Uterus (tissue), 4 donors: ENCODE measurements at places on chromosomes 11 and 22.

DNA sequence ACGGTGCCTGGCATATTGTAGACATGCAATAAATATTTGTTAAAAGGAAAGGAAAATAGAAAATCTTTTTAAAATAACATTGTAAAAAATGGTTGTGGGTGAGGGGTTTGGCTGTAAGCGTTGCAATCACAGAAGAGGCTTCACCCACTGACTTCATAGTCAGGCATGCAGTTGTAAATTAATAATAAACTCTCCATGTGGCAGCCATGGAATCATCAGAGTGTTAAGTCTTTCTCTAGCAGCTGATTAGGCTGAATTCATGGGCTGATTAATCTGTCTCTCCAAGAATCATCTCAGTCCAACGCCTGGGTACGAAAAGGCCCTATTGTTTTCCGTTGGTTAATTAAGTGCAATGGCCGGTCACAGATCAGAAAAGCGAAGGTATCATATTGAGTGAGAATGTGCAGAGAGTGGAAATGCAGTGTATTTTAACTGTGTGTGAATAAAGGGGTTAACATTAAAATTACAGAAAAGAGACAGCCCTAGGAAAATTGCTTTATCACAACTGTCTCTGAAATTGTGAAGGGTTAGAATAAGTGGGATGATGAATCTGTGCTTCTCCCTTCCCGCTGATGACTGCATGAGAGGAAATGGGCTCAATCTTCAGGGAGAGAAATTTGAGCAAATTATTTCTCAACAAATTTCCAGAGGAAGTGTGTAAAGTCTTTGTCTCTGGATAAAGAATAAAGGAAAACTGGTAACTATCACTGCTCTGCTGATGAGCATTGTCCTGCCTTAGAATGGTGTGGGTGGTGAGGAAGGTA, 269.0 kb downstream of the FAM76B start:
- no peak overlapping the region for H3K4me3 ChIP-seq
- H3K4me1 ChIP-seq, result no peaks in the 10 kb centered on the region
- H3K27ac ChIP-seq, result no peak overlapping the region

GRCh38 chr11:61911701-61912529, 5.5 kb downstream of the RAB3IL1 start:
- H3K27me3 ChIP-seq, result no peaks in the 10 kb centered on the region
- H3K4me3 ChIP-seq, result no peak overlapping the region
- no peaks in the 10 kb centered on the region for H3K36me3 ChIP-seq

DNA sequence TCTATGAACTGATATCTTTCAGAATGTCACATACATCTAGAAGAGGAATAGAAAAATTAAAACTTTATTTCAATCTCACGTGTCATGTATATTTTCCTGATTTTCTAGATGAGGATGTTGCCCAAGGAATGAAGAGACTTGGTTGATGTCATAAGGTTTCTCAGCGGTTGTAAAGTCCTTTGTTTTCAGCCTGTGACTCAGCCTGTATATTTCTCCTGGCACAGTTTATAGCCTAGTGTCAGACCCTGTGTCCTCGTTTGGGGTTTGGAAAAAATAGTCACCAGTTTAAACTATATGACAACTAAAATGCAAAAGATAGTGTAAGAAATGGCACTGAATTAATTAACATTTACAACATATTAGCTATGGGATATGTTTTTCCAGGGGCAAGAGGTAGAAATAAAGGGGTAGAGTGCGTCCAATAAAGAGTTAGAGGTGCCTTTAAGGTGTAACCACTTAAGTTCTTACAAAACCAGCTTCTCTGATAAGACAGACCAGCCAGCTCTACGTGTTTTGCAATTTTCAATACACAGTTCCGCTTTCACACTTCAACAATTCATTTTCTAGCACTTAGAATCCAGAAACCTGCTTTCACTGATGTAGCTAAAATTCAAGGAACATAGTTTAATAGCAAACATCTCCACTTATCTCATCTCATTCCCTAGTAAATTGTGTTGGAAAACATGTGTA, 1432.6 kb upstream of the TENM4 start:
- H3K4me3 ChIP-seq, result no peak overlapping the region
- no peaks in the 10 kb centered on the region for H3K4me1 ChIP-seq
- H3K27me3 ChIP-seq, result no peaks in the 10 kb centered on the region
- DNase-seq, result no peak

GRCh38 chr11:7603031-7603781, 70.1 kb downstream of the CYB5R2 start:
- H3K27me3 ChIP-seq, result no peaks in the 10 kb centered on the region
- H3K4me1 ChIP-seq, result no peaks in the 10 kb centered on the region
- H3K4me3 ChIP-seq, result no peak overlapping the region
- DNase-seq, result no peak
- H3K27ac ChIP-seq, result no peak overlapping the region

DNA sequence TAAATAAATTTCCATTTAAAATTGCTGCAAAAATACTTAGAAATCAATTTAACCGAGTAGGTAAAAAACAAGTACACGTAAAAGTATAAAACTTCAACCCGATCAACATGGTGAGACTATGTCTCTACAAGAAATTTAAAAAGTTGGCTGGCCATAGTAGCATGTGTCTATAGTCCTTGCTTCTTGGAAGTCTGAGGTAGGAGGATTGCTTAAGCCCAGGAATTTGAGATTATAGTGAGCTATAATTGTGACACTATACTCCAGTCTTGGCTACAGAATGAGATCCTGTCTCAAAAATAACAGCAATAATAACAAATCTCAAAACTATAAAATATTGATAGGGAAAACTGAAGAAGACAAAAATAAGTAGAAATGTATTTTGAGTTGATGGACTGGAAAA, 11.1 kb downstream of the CASP4 start:
- no peak overlapping the region for H3K4me3 ChIP-seq
- H3K36me3 ChIP-seq, result no peaks in the 10 kb centered on the region
- no peaks in the 10 kb centered on the region for H3K4me1 ChIP-seq
- no peaks in the 10 kb centered on the region for H3K27me3 ChIP-seq

GRCh38 chr11:35272391-35272902, 133.5 kb downstream of the CD44 start:
- no peaks in the 10 kb centered on the region for H3K36me3 ChIP-seq
- no peak overlapping the region for H3K27ac ChIP-seq
- no peak for DNase-seq
- no peaks in the 10 kb centered on the region for H3K27me3 ChIP-seq

- no peak overlapping the region for H3K27ac ChIP-seq
- H3K27me3 ChIP-seq, result no peaks in the 10 kb centered on the region
- H3K4me1 ChIP-seq, result no peaks in the 10 kb centered on the region
- DNase-seq, result no peak
- H3K36me3 ChIP-seq, result no peaks in the 10 kb centered on the region
- no peak overlapping the region for H3K4me3 ChIP-seq
Measured at GRCh38 chr11:68021167-68021787, 9.2 kb upstream of the NDUFS8 start.

DNA sequence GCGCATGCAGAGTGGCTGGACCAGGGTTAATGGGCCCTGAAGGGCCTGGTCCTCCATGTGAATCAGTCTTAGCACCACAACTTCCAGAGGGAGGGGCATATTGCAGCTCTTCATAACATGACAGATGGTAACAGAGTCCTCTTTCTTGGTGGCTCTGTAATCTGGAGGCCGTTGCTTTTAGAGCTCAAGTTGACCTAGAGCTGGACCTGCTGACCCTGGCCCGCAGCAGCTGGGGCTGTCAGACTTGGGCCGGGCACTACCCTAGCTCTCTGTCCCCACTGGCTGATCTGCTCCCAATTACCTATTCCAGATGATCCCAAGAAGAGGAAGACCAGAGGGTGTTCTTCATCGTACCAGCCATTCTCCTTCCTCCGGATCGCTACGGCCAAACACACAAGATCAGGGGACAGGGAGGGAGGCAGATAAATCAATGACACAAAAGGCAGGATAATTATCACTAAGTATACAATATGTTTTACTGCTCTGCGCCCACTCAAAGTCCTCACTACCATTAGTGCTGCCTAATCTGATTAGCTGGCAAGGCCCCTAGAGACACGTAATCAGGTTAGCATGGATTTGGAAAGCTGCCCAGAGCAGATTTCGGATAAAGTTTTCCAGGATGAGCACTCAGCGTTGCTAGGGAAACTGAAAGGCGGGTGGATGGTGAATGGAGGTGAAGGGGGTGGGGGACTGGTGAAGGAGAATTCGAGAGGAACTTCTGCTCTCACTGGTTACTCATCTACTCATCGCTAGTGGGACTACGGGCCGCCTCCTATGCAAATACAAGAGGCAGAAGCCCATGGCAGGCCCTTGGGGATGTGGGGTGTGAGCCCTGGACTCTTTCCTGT, 64.5 kb upstream of the PHOX2A start:
- no peaks in the 10 kb centered on the region for H3K36me3 ChIP-seq
- H3K27me3 ChIP-seq, result no peaks in the 10 kb centered on the region
- DNase-seq, result peak; percentile 85
- no peak overlapping the region for H3K27ac ChIP-seq
- no peak overlapping the region for H3K4me3 ChIP-seq

DNA sequence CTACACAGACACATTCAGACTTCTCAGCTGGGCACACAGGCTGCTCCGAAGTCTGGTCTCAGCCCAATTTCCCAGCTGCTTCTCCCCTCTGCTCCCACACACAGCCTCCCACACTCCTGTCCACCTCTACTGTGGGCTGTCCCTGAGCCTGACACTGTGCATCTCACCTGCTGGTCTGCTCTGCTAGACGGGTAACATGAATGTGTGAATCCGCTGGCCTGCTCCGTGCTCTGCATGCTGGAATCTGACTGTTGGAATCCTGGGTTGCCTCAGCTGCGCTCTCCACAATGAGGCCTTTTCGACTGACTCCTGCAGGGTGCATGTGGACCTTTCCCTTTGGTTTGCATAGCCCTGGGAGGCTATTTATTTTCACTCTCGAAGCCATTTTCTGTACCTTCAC, 489.5 kb upstream of the B3GAT1 start:
- H3K27ac ChIP-seq, result no peak overlapping the region
- no peak overlapping the region for H3K4me3 ChIP-seq
- no peaks in the 10 kb centered on the region for H3K36me3 ChIP-seq
- H3K4me1 ChIP-seq, result no peaks in the 10 kb centered on the region

DNA sequence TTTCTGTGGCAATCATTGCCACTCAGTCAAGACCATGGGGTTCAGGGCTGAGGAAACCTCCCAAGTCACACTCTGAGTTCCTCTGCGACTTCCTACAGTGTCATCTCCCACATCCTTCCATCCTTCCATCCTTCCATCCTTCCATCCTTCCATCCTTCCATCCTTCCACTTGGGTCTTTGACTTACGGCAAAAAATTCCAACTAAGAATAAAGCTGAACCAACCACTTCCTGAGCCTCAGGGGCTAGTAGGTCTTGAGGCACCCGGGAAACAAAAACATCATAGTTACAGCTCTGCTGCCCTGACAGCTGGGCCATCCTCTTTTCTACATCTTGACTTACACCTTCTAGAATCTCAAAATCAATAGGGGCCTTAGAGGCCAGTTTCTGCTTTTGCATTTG, 32.1 kb downstream of the EHF start:
- H3K4me1 ChIP-seq, result no peaks in the 10 kb centered on the region
- no peak overlapping the region for H3K4me3 ChIP-seq

DNA sequence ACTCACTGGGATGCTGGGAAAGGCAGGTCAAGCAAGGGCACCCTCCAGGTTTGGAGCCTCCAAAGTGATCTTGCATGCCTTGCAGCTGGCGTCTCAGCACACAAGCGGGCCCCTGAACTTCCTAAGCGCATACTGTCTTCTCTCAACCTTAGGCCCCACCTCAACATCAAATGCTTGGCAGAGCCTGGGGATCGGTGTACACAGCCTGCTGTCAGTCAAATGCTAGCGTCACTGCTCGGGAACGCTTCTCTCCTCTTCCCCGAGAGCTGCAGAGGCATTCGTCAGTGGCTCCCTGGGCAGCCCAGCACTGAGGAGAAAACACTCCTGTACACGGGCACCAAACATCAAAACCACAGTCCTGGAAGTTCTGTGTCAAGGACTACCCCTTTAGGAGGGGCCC, 124.9 kb downstream of the C11orf58 start:
- H3K36me3 ChIP-seq, result no peaks in the 10 kb centered on the region
- no peak for DNase-seq
- no peaks in the 10 kb centered on the region for H3K4me1 ChIP-seq
- no peaks in the 10 kb centered on the region for H3K27me3 ChIP-seq

DNA sequence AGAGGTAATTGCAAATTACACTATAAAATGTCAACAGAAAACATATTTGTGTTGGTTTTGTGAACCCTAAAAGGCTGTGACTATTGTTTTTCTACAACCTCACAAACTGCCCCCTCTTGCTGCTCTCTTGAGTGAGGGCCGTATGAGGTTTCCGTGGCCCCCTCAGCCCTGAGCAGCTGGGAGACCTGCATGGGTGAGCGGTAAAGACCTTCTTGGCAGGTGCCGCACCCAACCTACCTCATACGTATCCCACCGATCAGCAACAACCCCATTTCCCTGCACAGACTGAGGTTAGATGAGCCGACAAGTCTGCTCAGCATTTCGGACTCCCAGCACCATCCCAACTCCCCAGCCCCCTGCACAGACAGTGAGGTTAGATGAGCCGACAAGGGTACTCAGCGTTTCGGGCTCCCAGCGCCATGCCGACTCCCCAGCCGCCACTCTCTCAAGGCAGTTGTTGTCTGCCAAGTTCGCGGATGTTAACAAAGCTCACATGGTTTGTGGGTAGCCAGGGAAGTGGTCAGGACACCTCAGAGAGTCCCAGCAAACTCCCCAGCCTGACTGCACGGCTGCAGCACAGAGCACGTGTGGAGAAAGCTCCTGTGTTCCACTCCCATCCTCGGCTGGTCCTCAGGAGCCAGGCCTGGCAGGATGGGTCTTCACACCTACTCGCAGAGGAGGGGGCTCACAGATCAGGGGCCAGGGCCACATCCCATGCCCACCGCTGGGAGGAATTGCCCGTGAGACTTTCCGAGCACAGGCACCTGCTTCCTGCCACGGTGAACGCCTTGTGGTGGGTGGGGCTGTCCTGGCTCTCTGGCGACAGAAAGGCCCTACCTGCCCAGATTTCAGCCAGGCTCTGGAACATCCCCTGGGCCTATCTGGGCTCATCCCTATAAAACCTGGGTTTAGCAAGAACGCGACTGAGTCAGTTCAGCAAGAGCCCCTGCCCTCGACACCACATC, 502.9 kb downstream of the BRD1 start:
- no peak for DNase-seq
- H3K4me3 ChIP-seq, result no peak overlapping the region
- H3K27me3 ChIP-seq, result no peaks in the 10 kb centered on the region
- no peak overlapping the region for H3K27ac ChIP-seq
- no peaks in the 10 kb centered on the region for H3K36me3 ChIP-seq
- no peaks in the 10 kb centered on the region for H3K4me1 ChIP-seq

- no peak overlapping the region for H3K4me3 ChIP-seq
- no peak overlapping the region for H3K27ac ChIP-seq
- no peaks in the 10 kb centered on the region for H3K27me3 ChIP-seq
- H3K4me1 ChIP-seq, result no peaks in the 10 kb centered on the region
Measured at GRCh38 chr22:25362215-25362882, 142.9 kb downstream of the CRYBB2 start.

GRCh38 chr22:17218341-17218740, 894 bp downstream of the ADA2 start:
- H3K4me3 ChIP-seq, result no peak overlapping the region
- no peaks in the 10 kb centered on the region for H3K4me1 ChIP-seq
- no peak for DNase-seq

- DNase-seq, result no peak
- no peaks in the 10 kb centered on the region for H3K27me3 ChIP-seq
- H3K4me3 ChIP-seq, result no peak overlapping the region
- no peaks in the 10 kb centered on the region for H3K36me3 ChIP-seq
- no peak overlapping the region for H3K27ac ChIP-seq
Measured at GRCh38 chr11:108620958-108621772, 27.6 kb upstream of the EXPH5 start.

GRCh38 chr11:17699147-17700114, 19.9 kb upstream of the MYOD1 start:
- H3K4me1 ChIP-seq, result no peaks in the 10 kb centered on the region
- no peak overlapping the region for H3K4me3 ChIP-seq
- no peak overlapping the region for H3K27ac ChIP-seq
- no peaks in the 10 kb centered on the region for H3K27me3 ChIP-seq
- H3K36me3 ChIP-seq, result no peaks in the 10 kb centered on the region
